ENCODE measurements at places on chromosomes 2 and 18. TPM values are rescaled to one million over a fixed set of nuclear protein-coding genes. Genes with fewer than 3 reads are reported as not detected.

DNA sequence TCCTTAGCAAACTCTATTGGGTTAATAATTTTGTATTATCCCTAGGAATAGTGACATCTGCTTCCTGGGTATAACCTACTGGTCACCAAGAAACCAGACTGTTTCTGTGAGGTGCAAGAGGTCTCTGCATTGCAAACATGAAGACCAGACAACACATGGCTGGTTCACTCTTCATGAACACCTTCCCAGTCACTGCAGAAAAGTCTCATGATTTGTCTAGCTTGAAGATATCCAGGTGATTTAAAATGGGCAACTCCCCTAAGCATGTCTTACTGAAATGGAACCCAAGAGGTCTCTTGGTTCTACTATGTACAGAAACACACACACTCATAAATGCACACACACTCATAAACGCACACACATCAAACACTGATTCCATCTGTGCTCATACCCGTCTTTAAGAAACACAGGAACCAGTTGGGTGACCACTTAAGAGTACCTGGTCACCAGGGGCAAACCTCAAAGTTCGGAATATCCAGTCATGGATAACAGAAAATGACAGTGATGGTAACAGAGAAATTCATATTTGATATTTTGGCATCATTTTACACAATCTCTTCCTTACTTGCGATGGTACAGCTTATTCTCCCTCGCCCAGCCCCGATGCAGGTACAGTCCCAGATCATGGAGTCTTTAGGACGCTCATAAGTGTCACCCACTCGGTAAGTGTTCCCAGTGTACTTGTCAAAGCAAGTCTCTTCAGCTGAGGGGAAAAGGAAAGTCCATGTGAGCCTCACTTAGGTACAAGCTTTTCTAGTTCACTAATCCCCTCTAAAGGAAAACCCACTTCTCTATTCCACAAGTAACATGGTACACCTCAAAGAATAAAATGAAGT lies 2.9 kb downstream of the FN1 start:
- H3K4me3 ChIP-seq: no peak overlapping the region
- no peaks in the 10 kb centered on the region for H3K27me3 ChIP-seq

DNA sequence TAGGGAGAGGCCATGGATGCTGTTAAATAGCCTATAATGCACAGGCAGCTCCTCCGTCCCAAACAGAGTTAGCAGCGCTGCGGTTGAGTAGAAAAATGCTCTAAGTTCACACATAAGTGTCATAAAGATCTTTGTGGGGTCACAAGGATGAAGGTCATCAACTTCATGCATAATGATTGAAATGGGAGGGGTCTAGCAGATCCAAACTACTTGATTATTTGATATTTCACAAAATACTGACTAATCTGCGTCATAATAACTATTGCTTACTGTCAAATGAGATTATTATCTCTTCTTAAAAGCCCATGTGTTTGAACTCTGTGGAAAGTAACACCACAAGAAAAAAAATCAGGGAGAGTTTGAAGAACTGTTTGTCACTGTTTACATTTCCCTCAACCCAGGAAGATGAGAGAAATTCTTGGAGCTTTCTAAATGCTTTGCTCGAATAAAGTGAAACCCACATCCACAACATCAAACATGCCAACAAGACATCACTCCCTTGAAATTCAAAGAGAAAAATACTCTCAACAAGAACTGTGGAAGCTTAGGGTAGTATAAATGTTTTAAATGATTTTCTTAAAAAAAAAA lies 50.5 kb upstream of the CREB1 start:
- H3K4me1 ChIP-seq: no peaks in the 10 kb centered on the region
- H3K27ac ChIP-seq: no peak overlapping the region
- H3K27me3 ChIP-seq: no peaks in the 10 kb centered on the region
- H3K36me3 ChIP-seq: no peaks in the 10 kb centered on the region

DNA sequence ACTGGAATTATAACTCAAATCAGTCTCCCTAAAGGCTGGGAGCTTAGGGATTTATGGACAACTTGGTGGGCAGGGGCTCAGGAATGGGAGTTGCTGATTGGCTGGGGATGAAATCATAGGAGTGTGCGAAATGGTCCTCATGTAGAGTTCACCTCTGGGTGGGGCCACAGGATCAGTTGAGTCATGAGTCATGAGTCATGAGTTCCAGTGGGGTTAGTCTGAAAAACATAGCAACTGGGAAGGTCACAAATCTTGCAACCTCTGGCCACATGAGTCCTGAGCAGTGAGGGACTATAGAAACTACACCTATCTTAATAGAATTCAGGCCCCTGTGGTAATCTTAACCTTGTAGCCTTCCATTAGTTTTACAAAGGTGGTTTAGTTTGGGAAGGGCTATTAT lies 383.3 kb downstream of the RBM43 start:
- H3K4me3 ChIP-seq: no peak overlapping the region
- peaks cover 5% of the 10 kb centered on the region for H3K4me1 ChIP-seq
- H3K36me3 ChIP-seq: no peaks in the 10 kb centered on the region
- no peak for DNase-seq
- no peaks in the 10 kb centered on the region for H3K27me3 ChIP-seq
- no peak overlapping the region for H3K27ac ChIP-seq

DNA sequence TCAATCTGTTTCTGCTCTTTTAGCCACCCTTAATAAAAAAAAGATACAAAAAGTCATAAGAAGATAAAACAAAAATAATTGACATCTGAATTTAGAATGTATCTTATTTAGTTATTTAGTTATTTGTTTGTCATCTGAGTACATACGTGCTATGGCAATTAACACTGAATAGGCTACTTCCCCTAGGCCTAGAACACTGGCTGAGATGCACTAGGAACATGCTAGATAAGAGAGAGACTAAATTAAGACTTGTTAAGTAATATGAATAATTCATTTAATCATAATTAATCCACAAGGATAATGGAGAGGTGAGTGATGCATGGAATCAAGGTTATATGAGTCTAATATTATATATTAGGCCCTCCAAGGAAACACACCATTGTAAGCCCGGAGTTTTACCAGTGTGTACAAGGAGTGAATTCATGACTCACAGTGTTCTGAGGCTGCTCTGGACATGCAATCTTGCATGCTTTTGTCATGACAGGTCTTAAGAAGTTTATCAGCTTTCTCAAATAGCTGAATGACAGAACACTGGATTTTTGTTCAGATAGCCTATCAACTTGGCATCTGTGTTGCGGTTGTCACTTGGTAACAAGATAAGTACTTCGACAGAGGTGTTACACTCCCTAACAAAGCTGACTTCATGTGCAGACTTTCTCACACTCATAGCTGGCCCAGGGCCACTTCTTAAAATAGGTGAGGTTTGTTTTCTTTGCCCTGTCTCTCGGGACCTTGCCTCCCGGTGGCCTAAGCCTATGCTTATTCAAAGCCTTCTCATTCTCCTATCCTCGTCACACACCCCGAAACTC lies 5.0 kb upstream of the SERPINB2 start:
- no peaks in the 10 kb centered on the region for H3K4me1 ChIP-seq
- no peaks in the 10 kb centered on the region for H3K36me3 ChIP-seq

The ARID5A gene
- 33.7 TPM for total RNA-seq

DNA sequence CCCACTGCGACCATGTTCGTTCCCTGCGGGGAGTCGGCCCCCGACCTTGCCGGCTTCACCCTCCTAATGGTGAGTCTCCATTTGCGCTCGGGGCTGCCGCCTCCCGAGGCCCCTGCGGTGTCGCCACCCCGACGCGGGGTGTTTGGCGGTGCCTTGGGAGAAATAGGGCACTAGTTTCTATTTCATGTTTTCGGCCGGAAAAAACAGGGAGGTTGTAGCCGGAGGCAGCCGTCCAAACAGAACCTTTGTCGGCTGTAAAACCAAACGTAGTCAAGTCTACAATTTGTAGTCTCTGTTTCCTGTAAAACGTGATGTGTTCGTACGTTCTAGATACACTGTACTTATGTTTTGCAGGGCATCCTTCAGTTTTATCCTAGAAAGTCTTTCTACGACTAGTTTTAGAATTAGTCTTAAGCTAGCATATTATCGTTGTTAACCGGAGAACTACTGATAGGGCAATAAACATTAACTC lies 290 bp downstream of the PSMG2 start:
- peak overlapping the region; percentile 96 for H3K4me3 ChIP-seq
- peak overlapping the region; percentile 95 for H3K27ac ChIP-seq
- peaks cover 18% of the 10 kb centered on the region for H3K4me1 ChIP-seq
- DNase-seq: no peak
- no peaks in the 10 kb centered on the region for H3K27me3 ChIP-seq

The DLX1 gene
- total RNA-seq: not detected

DNA sequence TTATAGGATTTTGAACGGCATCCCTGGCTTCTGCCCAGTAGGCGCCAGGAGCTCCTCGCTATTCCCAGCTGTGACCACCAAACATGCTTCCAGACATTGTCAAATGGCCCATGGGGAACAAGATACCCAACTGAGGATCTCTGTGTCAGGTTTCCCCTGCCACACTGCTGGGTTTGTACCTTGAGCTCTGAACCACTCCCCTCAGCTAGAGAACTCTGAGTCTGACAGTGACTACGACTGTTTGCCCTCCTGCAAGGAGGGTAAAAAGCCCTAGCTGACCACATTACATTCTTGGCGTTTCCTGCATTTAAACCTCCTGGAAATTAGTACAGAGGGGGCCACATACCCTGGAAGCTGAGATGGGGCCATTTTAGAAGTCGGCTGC lies 12.4 kb downstream of the LRRFIP1 start:
- no peaks in the 10 kb centered on the region for H3K27me3 ChIP-seq
- H3K27ac ChIP-seq: no peak overlapping the region
- H3K4me1 ChIP-seq: no peaks in the 10 kb centered on the region

- no peak for DNase-seq
- no peak overlapping the region for H3K4me3 ChIP-seq
- no peaks in the 10 kb centered on the region for H3K4me1 ChIP-seq
- H3K27me3 ChIP-seq: no peaks in the 10 kb centered on the region
Observed at GRCh38 chr18:21604671-21605070, 4.2 kb upstream of the ESCO1 start.

The CD28 gene
- 0.24 TPM for total RNA-seq

DNA sequence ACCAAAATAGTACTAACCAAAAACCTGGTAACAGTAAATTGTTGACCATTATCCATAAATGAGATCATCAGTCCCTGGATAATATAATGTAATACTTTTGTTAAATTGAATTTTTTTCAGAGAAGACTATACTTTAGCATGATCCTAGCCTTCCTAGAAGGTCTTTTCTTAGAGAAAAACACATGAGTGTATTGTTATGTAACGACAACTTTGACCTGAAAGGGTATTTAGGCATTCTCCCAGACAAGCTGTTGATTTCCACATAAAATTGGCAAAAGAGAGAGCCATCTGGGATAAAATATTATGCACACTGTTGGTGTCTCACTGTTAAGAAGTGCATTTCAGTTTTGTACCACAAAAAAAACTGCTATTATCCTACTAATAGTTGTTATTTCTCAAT lies 120.0 kb upstream of the MAPRE2 start:
- no peak for DNase-seq
- H3K4me3 ChIP-seq: no peak overlapping the region
- H3K4me1 ChIP-seq: no peaks in the 10 kb centered on the region
- H3K36me3 ChIP-seq: no peaks in the 10 kb centered on the region
- H3K27me3 ChIP-seq: no peaks in the 10 kb centered on the region
- no peak overlapping the region for H3K27ac ChIP-seq

DNA sequence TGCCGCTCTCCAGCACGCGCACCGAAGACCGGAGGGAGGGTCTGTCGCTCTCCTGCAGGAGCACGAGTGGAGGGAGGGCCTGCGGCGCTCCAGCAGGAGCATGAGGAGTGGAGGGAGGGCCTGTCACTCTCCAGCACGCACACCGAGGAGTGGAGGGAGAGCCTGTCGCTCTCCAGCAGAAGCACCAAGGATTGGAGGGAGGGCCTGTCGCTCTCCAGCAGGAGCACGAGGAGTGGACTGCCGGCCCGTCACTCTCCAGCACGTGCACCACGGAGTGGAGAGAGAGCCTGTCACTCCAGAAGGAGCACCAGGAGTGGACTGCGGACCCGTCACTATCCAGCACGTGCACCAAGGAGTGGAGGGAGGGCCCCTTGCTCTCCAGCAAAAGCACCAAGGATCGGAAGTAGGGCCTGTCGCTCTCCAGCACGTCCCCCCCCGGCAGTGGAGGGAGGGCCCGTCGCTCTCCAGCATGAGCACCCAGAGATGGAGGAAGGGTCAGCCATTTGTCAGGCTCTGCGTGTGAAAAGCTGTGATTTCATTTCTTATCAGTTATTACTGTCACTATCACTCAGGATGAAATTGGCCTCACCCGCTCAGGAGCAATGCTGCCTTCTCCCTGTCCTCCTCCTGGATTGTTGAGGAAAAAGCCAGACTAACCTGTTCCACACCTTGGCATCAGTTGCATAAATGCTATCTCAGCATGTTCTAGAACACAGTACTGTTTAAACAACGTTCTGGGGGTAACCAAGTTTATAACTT lies 35.9 kb downstream of the ADI1 start:
- no peaks in the 10 kb centered on the region for H3K36me3 ChIP-seq
- no peak overlapping the region for H3K27ac ChIP-seq
- H3K4me1 ChIP-seq: peaks cover 7% of the 10 kb centered on the region
- DNase-seq: peak; percentile 65
- H3K27me3 ChIP-seq: no peaks in the 10 kb centered on the region

The C2orf72 gene
- total RNA-seq: 6.9 TPM

The CNOT11 gene
- total RNA-seq: 45.7 TPM

DNA sequence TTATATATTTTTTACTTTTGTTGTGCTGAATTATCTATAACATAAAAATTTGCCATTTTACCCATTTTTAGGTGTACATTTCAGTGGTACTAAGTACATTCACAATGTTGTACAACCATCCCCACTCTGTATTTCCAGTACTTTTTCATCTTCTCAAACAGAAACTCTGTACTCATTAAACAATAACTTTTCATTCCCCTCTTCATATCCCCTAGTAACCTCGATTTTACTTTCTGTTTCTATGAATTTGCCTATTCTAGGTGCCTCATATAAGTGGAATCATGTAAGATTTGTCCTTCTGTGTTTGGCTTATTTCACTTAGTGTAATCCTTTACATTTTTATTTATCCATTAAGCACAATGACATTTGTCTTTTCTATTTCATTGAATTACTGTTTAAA lies 51.3 kb downstream of the GTF2A1L start:
- H3K36me3 ChIP-seq: no peaks in the 10 kb centered on the region
- no peaks in the 10 kb centered on the region for H3K27me3 ChIP-seq

The SCN9A gene
- 85.7 TPM for total RNA-seq

GRCh38 chr18:434410-434809 lies 66.1 kb downstream of the COLEC12 start:
- no peak for DNase-seq
- H3K4me1 ChIP-seq: peaks cover 4% of the 10 kb centered on the region
- no peaks in the 10 kb centered on the region for H3K27me3 ChIP-seq
- no peak overlapping the region for H3K27ac ChIP-seq
- no peak overlapping the region for H3K4me3 ChIP-seq

DNA sequence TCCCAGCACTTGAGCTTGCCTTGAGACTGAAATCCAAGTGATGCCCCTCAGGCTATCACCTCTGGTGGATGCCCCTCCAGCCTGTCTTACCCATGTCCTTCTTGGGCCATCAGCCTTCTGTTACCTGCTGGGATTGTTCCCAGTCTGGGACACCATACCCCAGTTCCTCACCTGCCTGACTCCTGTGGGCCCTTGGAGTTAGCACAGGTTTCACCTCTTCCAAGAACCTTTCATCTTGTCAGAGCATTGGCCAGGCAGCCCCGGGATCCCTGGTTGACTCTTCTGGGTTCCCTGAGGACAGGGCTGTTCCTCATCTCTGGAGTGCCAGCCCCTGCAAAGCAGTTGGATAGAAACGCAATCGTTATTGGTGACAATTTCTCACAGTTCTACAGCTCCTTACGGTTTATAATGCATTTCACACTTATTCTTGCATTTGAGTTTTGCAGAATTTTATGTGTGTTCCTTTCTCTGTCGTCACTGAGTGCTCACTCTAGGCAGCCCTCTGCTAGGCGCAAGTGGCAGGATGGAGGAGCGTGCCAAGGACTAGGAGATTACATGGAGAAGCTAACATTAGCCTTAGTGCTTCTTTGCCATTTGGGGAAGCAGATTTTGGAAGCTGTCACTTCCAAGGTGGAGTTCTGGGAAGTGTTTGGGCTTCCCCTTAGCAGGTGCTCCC lies 139.7 kb downstream of the DDX1 start:
- H3K4me3 ChIP-seq: no peak overlapping the region
- no peak overlapping the region for H3K27ac ChIP-seq
- H3K36me3 ChIP-seq: no peaks in the 10 kb centered on the region
- H3K27me3 ChIP-seq: no peaks in the 10 kb centered on the region
